ENCODE measurements at places on chromosomes 7 and 10. TPM values are rescaled to one million over a fixed set of nuclear protein-coding genes. Genes with fewer than 3 reads are reported as not detected.

DNA sequence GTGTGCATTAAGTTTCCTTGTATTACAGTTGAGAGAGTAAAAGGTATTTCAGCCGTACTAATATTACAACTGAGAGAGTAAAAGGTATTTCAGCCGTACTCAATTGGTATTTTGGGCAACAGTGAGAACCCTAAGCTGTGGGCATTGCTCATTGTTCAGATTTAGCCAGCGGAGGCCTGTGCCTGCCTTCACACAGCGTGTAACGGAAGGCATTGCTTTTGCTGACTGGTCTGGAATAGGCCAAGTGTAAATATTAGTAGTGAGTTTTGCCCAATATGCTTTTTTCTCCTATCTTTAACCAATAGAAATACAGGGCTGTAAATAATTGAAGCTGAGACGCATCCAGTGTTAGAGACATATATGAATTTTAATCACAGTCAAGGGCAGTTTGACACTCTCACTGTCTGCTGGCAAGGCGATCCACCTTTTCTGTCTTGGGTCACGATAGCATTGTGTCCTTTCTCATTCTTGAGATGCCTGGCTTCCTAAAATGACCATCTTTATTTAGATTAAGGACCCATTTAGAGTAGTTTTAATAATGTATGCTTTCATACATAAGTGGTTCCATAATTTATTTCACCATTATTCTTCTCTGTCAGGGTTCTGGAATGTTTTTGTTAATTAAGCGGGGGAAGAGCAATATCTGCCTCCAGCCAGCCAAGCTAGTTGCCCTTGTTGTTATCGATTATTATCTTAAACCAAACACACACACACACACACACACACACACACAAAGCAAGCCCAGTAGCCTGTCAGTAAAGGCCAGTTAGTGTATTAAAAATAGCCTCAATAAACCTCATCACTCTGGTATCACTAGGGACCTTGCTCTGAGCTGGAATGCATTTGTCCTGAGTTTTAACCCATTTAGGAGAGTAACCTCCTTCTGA is 130.7 kb downstream of the CELF2 start:
- DNase-seq = no peak

DNA sequence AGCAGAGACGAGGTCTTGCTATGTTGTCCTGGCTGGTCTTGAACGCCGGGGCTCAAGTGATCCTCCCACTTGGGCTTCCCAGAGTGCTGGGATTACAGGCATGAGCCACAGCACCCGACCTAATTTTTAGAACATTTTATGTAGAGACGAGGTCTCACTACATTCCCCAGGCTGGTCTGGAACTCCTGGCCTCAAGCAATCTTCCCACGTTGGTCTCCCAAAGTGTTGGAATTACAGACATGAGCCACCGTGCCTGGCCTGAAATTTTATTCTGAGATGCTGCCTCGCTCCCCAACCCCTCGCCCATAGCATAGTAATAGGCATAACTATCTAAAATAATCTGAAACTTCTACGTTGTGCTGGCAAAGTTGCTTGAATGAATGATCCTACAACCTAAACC is 21.9 kb downstream of the SFXN4 start:
- no peak for DNase-seq

DNA sequence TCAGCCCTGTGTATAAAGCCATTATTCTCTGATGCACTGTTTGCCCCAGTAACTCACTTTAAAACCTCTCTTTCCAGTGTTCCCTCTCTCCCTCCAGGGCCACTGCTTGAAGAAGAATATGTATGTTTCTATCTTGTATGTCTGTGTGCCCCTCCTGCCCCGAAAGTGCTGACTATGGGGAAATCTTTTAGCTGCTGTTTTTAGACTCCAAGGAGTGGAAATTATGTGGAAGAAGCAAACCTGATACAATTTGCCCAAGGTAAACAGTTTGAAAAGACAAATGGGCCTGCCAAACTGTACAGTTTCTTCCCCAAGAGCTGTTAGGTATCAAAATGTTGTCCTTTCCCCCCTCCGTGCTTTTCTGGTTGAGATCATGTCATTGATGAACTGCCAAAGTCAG is 3.4 kb downstream of the ADRA2A start:
- no peak for DNase-seq

- DNase-seq = no peak
Observed at GRCh38 chr7:38938589-38938988, 29.6 kb upstream of the VPS41 start.

- no peak for DNase-seq
Observed at GRCh38 chr7:7719236-7719635, 829 bp upstream of the RPA3 start.

- no peak for DNase-seq
Observed at GRCh38 chr10:78609976-78610375, 458.8 kb upstream of the ZMIZ1 start.

DNA sequence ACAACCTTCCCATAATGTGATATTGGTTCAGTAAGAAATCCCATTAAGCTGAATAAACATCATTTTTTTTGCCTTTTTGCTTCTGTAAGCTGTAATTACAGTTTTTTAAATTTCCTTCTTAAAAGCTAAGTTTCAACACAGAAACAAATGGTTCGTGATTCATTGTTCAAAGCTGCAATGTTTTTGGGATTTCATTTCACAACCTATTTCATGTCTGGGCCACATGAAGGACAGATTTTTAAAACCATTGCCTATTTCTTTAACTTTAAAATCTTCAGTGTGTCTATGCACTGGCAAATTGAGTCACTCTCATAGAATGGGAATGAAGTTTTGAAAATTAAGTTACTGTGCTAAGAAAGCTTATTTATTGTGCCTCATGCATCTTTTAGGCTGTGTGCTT is 66.9 kb downstream of the TFPI2 start:
- DNase-seq = no peak

GRCh38 chr10:7417103-7417623 is 6.3 kb upstream of the SFMBT2 start:
- DNase-seq = no peak

DNA sequence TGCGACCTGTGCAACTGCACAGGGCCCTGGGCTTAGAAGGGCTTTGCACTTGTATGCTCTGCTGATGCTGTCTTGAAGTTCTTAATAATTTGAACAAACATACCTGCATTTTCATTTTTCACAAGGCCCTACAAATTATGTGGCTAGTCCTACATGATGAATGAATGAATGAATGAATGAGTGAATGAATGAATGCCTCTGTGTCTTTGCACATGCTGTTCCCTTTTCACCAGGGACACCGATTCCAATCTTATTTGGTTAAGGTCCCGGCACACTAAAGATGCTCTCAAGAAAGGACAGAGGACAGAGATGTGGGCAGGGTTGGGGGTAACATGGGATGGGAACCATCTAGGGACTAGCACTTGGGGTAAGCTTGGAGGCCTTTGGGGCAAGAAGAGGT is 39.4 kb upstream of the CHST3 start:
- no peak for DNase-seq

GRCh38 chr10:100072514-100072913 is 9.2 kb downstream of the CPN1 start:
- no peak for DNase-seq

GRCh38 chr10:107415446-107415845 is 250.9 kb upstream of the SORCS1 start:
- no peak for DNase-seq

DNA sequence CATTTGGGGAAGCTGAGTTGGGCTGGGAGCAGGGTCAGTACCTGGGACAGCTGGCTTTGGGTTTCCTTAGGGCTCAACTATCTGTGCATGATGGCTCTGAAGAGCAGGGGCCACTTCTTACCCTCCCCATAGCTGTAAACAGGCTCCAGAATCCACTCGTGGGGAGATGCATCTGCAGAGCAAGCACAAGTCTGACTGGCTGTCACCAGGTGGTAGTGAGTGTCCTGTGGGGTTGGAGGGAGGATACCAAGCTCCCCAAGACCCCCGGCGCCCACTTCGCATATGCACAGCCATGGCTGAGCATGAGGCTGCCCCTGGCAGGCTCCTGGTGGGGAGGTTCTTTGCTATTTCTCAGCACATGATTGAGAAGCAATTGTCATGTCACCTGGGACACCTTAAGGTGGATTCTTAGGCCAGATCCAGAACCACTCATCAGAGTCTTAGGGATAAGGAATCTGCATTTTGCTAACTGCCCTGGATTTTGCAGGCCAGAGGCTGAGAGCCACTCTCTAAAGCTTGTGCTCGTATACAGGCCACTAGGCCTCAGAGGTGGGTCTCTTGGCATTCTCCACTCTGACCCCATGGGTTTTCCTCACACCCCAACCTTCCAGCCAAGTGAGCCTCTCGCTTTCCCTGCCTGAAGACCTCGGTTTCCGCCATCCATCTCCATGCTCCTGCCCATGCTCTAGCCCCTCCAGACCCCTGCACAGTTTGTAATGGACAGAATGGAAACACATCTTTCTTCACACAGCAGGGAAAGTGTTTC is 53.7 kb downstream of the ADCY1 start:
- no peak for DNase-seq

DNA sequence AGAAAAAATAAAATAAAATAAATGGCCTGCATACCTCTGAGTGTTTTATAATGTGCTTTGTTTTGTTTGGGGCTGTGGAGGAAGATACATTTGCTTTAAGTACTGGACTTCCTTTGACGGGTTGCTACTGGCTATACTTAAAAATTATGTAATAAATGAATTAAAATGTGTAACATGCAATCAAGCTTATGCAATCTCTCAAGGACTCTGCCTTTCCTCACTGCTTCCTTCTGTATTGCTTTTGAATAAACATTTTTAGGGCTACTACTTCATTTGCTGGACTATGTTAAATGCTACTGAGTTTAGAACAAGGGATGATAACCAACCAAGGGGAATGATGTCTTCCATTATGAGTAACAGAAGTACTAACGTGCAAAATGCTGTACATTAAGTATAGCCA is 91.6 kb downstream of the ETV1 start:
- DNase-seq = no peak

GRCh38 chr10:128926711-128927110 is 540.3 kb upstream of the MGMT start:
- DNase-seq = no peak

- DNase-seq = no peak
Observed at GRCh38 chr7:96637522-96637921, 72.1 kb downstream of the SEM1 start.

DNA sequence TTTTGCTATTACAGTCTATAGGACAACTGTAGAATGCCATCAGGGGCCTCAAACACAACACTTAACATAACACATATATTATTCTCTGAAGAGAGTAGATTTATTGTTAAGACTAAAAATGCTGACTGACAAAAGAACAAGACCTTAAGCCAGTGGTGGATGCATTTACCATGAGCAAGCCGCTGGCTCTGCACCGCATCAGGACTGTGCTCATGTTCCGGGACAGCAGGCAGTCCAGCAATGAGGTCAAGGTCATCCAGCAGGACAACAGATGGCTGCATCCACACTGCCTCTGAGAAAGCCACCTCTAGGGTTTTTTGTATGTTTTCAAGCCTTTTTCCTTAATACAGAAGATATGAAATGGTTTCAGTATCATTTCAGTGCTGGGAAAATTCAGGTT is 23.8 kb downstream of the PEX1 start:
- no peak for DNase-seq

GRCh38 chr7:77788327-77788902 is 9.8 kb downstream of the TMEM60 start:
- DNase-seq = no peak

Gene FAM180A
- 0.06 TPM for polyA plus RNA-seq

Gene CYP2C8
- polyA plus RNA-seq = 4.1 TPM

Gene NT5C2
- 112 TPM for polyA plus RNA-seq

Gene SLC39A12
- not detected for polyA plus RNA-seq

Gene PIP
- not detected for polyA plus RNA-seq

Gene GDF2
- polyA plus RNA-seq = not detected

Gene SMKR1
- 2.9 TPM for polyA plus RNA-seq

Gene PRF1
- 1.0 TPM for polyA plus RNA-seq

Gene FEZF1
- not detected for polyA plus RNA-seq

Gene PRSS37
- 0.11 TPM for polyA plus RNA-seq

Gene PDGFA
- polyA plus RNA-seq = 43.2 TPM

Gene PRRT4
- 0.64 TPM for polyA plus RNA-seq

Gene AOAH
- polyA plus RNA-seq = 2.3 TPM

Gene RET
- polyA plus RNA-seq = 26.2 TPM
